ENCODE measurements at places on chromosomes 1 and 21.

- no peak for DNase-seq
Observed at GRCh38 chr1:169576935-169577331, 9.3 kb downstream of the F5 start.

DNA sequence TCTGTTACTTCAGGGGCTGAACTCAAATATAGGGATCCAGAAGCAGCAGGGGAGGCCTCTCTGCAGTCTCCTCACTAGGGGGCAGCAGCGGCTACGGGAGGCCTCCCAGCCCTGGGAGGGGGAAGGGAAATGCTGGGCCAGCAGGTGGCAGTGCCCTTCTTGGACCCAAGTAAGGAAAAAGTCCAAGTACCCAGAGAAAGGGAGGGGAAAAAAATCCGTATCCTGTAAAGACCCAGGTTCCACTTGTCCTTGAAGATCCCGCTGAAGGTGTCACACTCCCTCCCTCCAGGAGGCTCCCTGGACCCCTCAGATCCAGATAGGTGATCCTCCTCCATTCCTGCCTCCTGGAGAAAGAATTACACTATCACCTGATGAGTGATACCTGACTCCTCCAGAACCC lies 14.1 kb upstream of the NUAK2 start:
- DNase-seq = peak; percentile 74

GRCh38 chr1:36796106-36796590 lies 238.2 kb downstream of the GRIK3 start:
- no peak for DNase-seq

DNA sequence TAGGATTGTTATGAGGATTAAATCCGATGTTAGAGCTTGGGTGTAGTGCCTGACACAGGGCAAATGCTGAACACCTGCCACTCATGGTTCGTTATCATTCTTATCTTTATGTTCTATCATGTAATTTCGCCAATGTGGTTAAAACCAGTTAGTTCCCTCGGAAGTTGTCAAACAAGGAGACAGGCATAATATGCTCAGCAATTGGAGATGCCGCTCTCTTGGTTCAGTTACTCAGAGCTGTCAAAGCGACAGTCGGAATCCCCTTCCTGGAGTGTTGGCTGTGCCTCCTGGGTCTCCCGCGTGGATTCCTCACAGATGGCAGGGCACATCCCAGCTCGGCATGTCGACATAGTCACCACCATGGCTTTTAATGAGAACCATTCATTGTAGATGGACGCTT lies 192.2 kb downstream of the ROR1 start:
- no peak for DNase-seq

DNA sequence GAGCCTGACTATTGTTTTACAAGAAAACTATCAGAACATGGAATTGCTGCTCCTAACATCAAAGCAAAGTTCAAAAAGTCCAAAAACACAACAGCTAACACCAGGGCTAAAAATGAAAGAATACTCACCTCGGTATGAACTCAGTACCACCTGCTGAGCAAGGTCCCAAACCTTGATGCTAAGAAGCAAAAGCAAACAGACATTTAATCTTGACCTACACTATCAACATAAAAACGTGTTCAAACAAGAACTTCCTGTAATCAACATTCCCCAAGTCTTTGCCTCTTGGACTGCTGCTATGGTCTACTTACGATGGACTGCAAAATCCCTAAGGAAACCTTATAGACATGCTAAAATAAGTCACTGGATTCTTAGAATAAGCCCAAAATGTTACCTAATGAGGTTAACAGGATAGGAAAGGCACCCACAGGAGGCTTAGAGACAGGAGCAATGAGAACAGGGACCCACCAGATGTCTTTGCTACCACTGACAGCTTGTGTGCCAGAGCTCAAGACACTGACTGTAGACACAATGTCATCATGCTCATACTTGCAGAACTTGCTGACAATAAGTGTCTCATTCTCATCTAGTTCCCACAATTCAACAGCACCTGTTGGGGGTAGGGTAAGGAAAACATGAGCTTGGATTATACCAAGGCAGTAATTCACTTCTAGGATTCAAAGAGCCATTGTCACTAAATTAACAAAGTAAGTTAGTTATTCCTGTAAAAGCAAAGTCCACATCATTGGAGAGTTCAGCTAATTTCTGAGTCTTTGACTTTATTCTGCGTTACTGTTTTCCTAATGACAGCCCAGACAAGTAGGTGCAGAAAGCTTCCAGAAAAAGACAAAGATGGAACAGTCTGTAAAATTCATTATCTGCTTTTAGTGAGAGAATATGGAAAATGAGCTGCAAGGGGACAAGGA lies 1.8 kb downstream of the WDR77 start:
- peak; percentile 83 for DNase-seq

Data from bronchial epithelial cell (primary cell).